ENCODE measurements at places on chromosomes 3 and 15.

- no peak for DNase-seq
Observed at GRCh38 chr3:101156787-101157345, 163.5 kb downstream of the IMPG2 start.

GRCh38 chr3:141561426-141562034 is 74.7 kb downstream of the RASA2 start:
- DNase-seq: peak; percentile 61

- no peak for DNase-seq
Observed at GRCh38 chr3:61828880-61829721, 267.7 kb downstream of the PTPRG start.

DNA sequence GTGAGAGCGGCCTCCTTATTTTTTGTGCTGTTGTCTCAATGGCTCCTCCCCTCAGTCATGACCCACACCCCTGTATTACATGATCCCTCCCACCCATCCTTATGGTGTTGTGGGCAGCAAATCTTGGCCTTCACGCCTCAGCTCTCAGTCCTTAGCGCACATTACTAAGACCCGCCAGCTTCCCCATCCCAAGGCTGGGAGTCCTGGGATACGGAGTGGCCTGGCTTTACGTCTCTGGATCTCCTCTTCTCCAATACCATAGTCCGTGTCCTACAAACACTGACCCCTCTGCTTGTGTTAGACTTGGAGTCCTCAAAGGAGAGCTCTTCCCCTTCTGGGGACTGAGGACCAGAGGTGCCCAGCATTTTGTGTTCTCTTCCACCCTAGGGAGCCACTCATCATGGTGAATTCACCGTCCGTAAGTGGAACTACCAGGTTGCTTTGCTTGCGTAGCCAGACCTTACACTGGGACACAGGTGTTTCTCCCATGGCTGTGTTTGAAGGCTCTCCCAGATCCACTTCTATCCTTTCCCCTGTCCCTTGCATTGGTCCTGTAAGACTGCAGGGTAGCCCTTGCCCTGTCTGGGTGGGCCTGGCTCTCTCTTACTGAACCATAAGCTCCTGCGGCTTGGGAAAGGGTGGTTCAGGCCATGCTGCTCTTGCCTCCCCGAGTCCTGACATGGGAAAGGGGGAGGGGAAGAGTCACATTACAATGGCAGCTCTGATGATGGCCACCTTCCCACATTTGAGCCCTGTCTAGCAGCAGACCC is 13.6 kb downstream of the GRM2 start:
- DNase-seq: no peak

DNA sequence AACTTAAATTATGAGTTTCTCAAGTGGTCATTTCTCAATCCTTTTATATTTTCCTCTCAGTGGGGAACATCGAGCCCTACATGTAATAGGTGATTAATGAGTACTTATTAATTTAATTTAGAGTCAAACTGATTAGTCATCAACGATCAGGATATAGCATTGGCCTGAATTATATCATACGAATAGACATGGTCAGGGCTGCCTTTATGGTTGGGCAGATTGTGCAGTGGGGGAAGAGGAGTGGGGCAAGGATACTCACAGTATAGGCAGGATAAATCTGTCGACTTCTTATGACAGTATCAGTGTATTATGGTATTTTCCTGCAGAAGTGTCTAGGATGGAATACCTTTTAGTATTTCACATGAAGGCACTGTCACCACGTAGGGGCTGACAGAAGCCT is 27.0 kb downstream of the C2CD4A start:
- DNase-seq: no peak

DNA sequence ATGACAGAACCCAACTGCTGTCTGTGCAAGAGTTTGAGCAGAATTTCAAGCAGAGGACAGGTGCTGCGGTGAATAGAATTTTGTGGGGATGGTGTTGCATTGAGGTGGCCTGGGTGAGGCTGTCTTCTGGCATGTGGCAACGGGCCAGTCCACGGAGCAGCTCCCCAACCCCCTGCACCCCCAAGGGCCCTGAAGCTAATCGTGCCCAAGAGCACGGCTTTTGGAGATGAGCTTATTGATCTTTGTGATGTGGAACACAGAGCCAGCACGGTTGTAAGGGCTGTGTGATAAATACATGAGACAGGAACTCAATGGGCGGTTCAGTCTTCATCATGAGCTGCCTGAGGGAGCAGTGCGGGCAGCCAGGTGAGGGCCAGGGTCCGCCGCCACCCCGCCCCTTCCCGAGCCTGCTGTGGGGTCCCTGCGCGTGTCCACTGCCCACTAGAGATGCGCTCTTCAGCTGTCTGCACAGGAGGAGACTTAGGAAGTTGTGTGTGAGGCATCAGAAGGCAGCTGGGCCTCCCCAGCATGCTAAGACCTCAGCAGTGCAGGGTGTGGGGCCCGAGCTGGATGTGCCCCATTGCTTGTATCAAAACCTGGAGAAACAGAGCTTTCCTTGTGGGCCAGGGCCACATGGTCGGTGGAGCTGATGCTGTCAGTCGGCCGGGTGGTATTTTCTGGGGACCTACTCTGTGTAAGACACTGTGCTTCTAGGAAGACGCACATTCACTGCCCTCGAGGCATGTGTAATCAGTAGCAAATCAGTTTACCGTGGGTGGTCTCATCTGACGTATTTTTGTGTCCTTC is 90.5 kb downstream of the CHRNA7 start:
- DNase-seq: no peak

- peak; percentile 9 for DNase-seq
Observed at GRCh38 chr3:107705046-107705445, 182.3 kb downstream of the BBX start.

GRCh38 chr15:39828374-39828931 is 45.8 kb upstream of the FSIP1 start:
- DNase-seq: no peak

GRCh38 chr3:72798552-72799195 is 49.6 kb downstream of the SHQ1 start:
- no peak for DNase-seq

DNA sequence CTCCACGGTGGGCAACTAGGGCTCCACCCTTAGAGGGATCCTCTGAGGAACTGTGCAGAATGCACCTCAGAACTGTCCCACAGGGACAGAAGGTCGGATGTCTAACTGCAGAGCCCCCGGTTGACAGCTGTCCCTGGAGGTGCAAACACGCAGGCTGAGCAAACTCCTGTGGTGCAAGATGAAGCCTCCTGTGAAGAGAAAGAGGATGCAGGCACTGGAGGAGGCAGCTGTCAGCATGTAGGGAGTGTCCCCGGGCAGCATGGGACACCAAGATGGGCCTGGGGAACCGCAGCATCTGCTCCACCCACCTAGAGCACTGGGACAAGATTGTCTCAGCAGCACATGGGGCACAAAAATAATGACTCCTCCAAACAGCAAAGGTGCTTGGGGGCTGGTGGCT is 258.9 kb downstream of the ABHD5 start:
- DNase-seq: no peak

- peak; percentile 94 for DNase-seq
Observed at GRCh38 chr15:25830844-25831451, 32.2 kb downstream of the ATP10A start.

GRCh38 chr15:84402856-84403608 is 167.5 kb downstream of the GOLGA6L4 start:
- DNase-seq: no peak

DNA sequence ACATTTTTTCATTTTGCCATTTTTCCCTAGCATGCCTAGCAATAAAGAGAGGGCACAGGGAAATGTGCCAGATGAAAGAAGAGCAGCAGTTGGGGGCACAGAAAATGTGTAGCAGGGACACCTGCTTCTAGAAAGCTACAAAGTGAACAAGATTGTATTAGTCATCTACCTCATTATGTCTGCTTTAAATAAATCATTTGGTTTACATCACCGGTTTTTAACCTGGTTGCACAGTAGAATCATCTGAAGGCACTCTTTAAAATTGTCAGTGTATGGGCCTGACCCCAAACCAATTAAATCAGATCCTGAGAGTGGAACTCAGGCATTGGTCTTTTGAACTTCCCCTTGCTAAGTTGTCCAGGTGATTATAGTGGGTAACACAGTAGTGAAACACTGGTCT is 73.8 kb downstream of the ZBBX start:
- no peak for DNase-seq

DNA sequence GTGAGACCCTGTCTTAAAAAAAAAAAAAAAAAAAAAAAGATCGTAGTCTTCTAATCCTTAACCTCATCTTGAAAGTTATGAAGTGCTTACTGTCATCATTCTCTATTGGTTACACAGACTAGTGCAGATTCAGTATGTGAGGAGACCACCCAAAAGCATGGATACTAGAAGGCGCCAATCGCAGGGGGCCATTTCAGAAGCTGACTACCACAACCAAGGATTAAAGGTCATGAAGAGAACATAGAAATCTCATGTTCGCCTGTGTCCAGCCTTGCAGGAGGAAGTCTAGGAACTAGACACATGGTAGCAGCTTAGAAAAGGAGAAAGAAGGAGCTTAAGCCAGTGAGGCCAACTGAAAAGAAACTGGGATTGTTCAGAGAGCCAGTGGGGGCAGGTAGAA is 207.8 kb downstream of the THSD4 start:
- no peak for DNase-seq

DNA sequence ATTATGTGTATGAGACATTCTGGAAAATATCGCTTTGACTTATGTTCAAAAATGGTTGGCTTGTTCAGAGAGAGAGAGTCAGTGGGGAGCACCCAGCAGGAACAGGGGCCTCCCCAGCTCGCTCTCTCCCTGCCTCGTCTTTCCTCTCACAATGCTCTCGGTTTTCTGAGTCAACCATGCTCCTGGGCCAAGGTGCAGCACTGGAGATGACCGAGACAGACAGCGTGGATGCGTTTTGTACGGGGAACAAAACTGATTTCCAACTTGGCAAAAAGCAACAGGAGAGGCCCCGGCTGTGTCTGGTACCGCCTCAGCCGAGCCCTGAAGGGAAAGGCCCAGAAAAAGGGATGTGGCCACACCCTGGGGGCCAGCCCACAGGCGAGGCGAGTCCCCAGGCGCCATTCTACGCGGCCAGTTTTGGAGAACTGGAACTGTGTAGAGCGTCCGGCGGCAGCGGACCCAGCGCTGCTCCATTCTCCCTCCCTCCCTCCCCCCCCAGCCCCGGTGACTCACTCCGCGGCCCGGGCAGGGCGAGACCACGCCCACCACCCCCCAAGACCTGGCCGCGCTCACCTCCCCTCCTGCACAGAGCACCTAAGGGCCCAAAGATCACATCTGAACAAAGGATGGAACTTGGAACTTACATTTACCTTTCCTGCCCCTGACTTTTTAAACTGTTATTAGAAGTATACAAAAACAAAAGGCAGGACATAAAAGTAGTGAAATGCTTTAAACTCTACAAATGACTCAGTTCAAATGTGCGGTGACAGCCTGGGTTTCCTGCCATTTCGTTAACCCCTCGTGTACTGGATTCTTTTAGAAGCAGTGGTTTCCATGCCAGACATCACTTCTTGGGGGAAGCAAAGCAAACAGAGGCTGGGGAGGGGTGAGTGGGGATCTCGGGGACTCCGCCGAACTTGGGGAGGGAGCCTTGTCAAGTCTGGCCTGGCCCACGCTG is 12.7 kb downstream of the ATP10A start:
- DNase-seq: peak; percentile 93

GRCh38 chr3:43659250-43659880 is 31.4 kb upstream of the ABHD5 start:
- no peak for DNase-seq

GRCh38 chr15:63626955-63627354 is 29.8 kb downstream of the FBXL22 start:
- DNase-seq: no peak

GRCh38 chr3:125332504-125332903 is 42.6 kb downstream of the ZNF148 start:
- no peak for DNase-seq

DNA sequence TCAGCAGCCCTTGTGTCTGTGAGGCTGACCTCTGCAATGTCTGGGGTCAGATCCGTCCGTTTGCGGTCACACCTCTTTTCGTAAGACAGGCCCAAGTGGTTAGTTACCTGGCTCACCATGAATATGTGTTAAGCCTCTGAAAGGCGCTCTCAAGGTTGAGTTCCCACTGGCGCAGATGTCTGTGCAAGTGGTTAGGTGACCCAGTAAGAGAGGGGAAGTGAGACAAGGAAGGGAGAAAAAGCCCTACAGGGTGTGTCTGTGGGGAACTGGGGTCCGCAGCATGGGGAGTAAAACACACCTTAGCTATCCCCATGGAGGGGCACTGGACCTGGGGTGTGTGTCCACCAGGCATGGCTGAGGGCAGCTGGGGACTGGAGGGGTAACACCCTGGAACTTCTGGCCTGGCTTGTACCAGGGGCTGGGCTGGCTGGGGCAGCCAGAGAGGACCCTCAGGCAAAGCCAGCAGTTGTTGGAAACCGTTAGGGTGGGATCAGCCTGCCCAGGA is 391.6 kb upstream of the PROK2 start:
- no peak for DNase-seq

DNA sequence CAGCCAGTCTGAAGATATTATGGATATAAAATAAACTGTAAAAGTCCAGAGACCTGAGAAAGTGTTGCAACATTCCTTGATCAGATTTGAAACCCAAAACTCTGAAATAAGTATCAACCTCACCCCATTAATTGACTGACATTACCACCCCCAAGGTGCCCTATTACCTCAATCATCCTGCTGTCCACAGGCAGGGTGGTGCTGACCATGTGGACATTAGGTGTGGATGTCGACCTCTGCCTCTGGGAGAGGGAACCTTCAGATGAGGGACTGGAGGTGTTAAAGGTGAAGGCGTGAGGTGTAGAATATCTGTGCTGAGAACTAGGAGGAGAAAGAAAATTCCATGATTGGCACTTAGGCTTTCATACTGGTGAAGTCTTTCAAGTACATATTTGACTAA is 47.1 kb downstream of the MKRN2 start:
- DNase-seq: no peak

DNA sequence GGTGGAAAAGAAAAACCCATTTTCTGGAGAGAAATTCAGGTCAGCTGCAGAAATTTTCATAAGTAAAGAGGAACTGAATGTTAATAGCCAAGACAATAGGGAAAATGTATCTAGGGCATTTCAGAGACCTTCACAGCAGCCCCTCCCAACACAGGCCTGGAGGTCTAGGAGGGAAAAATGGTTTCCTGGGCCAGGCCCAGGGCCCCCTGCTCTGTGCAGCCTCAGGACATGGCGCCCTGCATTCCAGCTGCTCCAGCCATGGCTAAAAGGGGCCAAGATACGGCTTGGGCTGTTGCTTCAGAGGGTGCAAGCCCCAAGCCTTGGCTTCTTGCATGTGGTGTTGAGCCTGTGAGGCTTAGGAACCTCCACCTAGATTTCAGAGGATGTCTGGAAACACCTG is 92.2 kb downstream of the C3orf70 start:
- no peak for DNase-seq

GRCh38 chr3:112061152-112061551 is 25.0 kb upstream of the C3orf52 start:
- DNase-seq: peak; percentile 40

DNA sequence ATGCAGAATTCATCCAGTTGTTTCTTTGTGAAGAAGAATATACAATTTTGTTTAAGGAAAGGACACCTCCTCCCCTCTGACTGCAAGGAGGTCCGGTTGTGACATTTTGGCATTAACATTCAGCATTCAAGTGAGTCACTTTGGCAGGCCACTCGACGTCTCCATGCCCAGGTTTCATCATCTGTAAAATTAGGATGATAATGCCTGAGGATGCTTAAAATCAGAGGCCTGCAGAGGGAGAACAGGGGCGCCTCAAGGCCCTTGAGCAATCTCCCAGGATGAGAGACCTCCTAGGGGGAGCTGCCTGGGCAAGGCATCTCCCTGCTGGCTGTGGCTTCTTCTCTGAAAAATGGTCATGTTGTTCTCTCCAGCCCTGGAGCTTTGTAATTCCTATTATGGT is 236.0 kb downstream of the CACNA2D3 start:
- DNase-seq: no peak

GRCh38 chr3:14792691-14793121 is 26.1 kb upstream of the FGD5 start:
- no peak for DNase-seq
